ENCODE measurements at places on chromosomes 16 and 17.

GRCh38 chr17:19284005-19284959 lies 47.1 kb downstream of the EPN2 start:
- no peak for DNase-seq

- DNase-seq: no peak
These were observed 10.4 kb upstream of the CAMKK1 start for GRCh38 chr17:3903051-3903825.

- no peak for DNase-seq
These were observed 5.3 kb downstream of the DHX38 start for GRCh38 chr16:72098936-72099335.

DNA sequence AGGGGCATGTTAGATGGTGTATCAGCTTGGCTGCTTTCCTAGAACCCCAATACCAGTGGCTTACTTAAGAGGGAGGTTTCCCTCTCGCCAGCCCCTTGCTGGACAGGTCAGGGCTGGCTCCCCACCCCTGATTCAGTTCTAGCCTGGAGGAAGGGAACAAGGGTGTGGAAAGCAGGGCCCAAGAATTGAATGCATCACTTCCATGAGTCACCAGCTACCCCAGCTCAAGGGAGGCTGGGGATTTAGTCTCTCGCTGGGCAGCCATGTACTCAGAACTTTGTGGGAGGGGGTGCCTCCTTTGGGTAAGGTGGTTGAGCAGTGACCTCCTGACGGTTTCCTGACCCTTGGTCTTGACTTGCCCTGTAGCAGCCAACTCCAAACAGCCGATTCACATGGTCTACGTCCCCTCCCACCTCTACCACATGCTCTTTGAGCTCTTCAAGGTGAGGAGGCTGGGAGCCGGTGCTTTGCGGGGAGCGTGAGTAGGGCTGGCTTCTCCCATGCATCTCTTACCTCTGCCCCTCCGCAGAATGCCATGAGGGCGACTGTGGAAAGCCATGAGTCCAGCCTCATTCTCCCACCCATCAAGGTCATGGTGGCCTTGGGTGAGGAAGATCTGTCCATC lies 12.8 kb downstream of the PDK2 start:
- no peak for DNase-seq

DNA sequence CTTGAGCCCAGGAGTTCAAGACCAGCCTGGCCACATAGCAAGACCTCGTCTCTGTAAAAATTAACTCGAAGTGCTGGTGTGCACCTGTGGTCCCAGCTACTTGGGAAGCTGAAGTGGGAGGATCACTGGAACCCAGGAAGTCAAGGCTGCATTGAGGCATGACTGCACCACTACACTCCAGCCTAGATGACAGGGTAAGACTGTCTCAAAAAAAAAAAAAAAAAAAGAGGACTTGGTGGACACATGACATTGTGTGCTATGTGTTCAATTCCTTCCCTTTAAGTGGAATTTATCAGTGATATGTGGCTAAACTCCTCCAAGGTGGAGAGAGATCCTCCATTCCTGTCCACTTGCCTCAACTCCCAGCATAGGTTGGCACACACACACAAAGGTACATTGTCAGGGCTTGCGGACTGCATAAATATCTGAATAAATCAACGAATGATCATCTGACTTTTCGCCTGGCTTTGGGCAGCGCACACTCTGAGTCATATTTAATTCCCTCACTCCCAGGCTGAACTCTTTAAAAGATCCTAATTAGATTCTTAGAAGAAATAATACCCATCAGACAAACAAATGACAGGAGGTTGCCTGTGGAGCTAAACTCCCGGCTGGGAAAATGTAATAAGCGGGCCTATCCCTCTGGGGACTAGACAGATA lies 25.0 kb upstream of the SYT17 start:
- DNase-seq: no peak

Measured in stimulated activated CD8-positive, alpha-beta memory T cell treated with anti-CD3 and anti-CD28 coated beads, Interleukin-7, amount 100 ng/mL, for 1 hour (primary cell).